ENCODE measurements at places on chromosomes 4 and X. TPM values are rescaled to one million over a fixed set of nuclear protein-coding genes. Genes with fewer than 3 reads are reported as not detected.

ITGB1BP2 gene
- 2.2 TPM for total RNA-seq

HAND2 gene
- not detected for total RNA-seq

NDNF gene
- 0.37 TPM for total RNA-seq

DNA sequence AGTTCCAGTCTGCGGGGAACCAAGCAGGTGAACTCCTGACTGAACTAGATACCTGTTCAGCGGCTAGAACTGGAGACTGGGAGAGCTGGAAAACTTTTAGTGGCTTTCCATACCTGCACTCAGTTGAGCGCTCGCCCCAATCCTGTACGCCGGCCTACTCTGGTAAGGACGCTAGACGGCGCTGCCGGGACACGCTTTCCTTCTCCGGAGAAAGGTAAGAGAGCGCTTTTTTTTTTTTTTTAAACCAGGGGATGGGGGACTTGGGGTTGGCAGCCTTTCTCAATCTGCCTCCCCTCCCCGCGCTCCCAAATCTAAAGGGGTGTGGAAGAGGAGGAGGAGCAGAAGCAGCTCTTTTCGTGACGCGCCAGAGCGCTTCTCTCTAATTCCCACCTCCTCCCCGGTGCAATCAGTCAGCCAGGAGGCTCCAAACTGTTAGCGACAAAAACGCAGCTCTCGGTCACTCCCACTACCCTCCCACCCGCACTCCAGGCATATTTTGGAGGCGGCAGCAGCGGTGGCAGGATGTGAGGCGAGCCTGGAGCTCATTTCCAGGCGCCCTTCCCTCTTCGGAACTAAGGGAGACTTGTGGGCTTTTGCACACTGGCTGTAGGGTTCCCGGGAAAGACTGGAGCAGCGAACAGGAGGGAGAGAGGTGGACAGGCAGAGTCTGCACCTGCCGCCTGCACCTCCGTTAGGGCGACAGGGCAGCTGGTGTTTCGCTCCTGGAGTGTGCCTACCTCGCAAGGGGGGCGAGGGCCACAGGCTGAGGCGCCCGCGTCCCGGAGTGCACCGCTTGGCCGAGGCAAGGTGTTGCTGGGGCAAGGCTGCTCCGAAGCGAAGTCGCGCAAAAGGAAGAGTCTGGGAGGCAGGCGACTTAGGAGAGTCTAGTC is at the start of gene IL1RAPL2:
TSS of gene IL1RAPL2 (plus strand) at position 409 of the 890 bp plus-strand sequence.
- peak; percentile 6 for DNase-seq

DNA sequence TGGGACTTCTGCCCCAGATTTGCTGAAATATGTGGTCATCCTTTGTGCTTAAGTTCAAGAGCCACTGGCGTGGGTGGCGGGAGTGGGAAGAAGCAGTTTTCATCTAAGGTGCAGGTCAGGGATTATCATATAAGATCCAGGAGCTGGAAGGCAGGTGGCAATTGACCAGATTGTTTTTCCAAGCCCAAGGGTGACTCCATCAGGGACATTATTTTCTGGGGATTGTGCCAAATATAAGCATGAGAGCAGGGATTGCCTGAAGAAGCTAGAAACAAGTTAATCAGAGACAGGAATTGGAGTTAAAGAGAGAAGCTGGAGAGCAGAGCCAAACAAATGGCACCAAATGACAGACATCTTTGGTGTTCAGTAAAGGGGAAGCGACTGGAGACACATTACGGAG is 19.4 kb upstream of the SEL1L3 start:
- no peak for DNase-seq
